ENCODE measurements at places on chromosomes 1 and 21.

DNA sequence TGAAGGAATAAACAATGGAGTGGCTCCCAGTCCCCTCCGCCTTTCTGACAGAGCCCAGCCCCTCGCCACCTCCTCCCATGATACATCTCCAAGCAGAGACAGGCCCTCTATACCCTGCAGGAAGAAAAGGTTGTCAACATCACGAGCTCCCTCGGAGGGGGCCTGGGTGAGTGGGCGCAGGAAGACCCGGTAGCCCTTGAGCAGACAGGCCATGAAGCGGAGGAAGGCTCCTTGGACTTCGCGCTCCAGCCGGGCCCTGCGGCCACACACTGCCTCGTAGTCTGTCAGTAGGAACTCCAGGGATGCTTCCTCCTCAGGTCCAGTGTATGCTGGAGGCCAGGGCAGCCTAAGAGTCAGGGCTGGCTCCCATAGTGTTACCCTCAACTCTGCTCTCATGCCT is 7.0 kb downstream of the DENND4B start:
- peaks cover 65% of the 10 kb centered on the region for H3K36me3 ChIP-seq
- H3K4me3 ChIP-seq = no peak overlapping the region
- no peaks in the 10 kb centered on the region for H3K27me3 ChIP-seq
- H3K27ac ChIP-seq = no peak overlapping the region
- H3K4me1 ChIP-seq = peaks cover 7% of the 10 kb centered on the region
- DNase-seq = no peak

GRCh38 chr1:172499636-172500141 is 33.3 kb upstream of the SUCO start:
- no peaks in the 10 kb centered on the region for H3K27me3 ChIP-seq
- no peak overlapping the region for H3K4me3 ChIP-seq
- DNase-seq = no peak
- no peaks in the 10 kb centered on the region for H3K36me3 ChIP-seq
- H3K4me1 ChIP-seq = peaks cover 10% of the 10 kb centered on the region

DNA sequence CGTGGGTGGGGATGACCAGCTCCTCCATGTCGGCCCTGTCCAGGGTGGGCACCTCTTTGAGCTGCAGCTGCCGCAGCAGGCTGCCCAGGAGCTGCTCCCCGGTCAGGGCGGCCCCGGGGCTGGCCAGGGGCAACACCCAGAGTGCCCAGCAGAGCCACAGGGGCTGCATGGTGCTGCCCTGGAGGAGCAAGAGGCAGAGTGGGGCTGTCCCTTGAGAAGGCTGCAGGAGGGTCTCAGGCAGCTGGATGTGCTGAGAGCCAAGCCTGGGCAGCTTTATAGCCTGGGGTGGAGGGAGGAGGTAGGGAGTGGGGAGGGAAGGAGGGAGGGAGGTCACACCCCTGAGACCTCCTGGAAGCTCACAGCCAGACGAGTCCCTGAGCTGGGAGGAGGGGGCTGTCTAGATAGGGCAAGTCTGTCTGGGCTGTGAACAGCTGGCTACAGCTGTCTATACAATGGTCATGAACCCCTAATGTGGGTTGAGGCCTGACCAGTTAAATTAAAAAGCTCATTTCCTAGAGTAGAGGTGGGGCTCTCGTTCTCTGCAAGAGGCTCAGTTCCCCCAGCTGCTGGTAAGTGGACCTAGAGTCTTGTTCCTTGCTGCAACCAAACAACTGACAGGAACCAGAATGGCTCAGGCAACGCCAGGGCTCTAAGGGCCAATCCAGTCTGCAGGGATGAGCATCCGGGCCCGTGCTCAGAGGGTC is at the start of gene LEFTY1:
TSS of gene LEFTY1 (minus strand) at position 249 of the 704 bp plus-strand sequence. CDS start at position 169, 80 bp downstream.
- no peak for DNase-seq
- H3K4me3 ChIP-seq = no peak within 1 kb of the TSS
- H3K4me1 ChIP-seq = no peaks in the 10 kb centered on the region
- no peaks in the 10 kb centered on the region for H3K36me3 ChIP-seq
- H3K27ac ChIP-seq = no peak within 1 kb of the TSS

GRCh38 chr1:151867321-151867720 is 13.8 kb upstream of the THEM5 start:
- H3K27ac ChIP-seq = no peak overlapping the region
- H3K27me3 ChIP-seq = no peaks in the 10 kb centered on the region
- no peaks in the 10 kb centered on the region for H3K4me1 ChIP-seq
- H3K4me3 ChIP-seq = no peak overlapping the region
- H3K36me3 ChIP-seq = no peaks in the 10 kb centered on the region
- DNase-seq = no peak

GRCh38 chr1:180586671-180587155 is 27.9 kb downstream of the OVAAL start:
- no peaks in the 10 kb centered on the region for H3K36me3 ChIP-seq
- H3K27ac ChIP-seq = no peak overlapping the region
- no peaks in the 10 kb centered on the region for H3K4me1 ChIP-seq
- no peaks in the 10 kb centered on the region for H3K27me3 ChIP-seq

GRCh38 chr1:45913183-45913683 is 109.8 kb downstream of the MAST2 start:
- peak overlapping the region; percentile 41 for H3K27ac ChIP-seq
- H3K36me3 ChIP-seq = no peaks in the 10 kb centered on the region
- no peak overlapping the region for H3K4me3 ChIP-seq
- no peaks in the 10 kb centered on the region for H3K27me3 ChIP-seq
- DNase-seq = peak; percentile 89
- peaks cover 10% of the 10 kb centered on the region for H3K4me1 ChIP-seq

DNA sequence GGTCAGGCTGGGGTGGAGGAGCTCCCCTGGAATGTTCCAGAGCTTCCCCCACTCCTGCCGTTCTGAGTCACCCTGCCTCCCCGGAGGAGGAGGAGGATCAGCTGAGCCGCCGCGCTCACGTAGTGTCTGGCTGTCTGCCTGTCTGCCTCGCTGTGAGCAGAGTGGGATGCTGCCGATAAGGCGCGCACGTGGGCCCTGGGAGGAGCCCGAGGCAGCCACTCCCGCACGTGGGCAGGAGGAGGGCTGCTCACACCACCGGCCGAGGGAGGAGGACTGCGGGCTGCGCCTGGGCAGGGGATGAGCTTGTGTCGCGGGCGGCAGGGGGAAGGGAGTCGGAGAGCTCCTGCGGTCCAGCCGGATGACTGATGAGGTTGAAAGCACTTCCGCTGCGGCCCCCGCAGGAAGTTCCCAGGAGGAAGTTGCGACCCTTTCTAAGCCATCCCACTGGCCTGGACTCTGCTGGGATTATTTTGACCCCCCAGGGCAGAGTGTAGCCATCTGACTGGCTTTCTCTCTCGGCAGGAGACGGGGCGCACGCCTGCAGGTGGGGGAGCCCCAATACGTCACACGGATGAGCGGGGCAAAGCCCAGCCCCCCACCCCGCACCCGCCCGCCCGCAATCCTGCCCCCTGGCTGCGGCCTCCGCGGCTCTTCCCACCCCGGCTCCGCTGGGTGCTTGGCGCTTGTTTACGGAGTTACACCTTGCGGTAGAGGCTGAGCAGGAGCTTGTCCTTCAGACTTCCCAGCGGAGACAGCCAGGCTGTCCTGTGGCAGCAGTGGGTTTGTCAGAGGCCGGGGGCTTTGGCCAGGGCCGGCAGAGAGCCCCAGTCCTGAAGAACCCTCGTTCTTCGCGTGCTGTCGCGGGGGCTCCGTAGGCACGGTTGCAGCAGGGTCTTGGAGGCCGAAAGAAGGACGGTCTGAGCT is 9.8 kb downstream of the PDXK start:
- peaks cover 82% of the 10 kb centered on the region for H3K4me1 ChIP-seq
- peak overlapping the region; percentile 53 for H3K4me3 ChIP-seq
- H3K27me3 ChIP-seq = no peaks in the 10 kb centered on the region
- no peak for DNase-seq
- H3K36me3 ChIP-seq = no peaks in the 10 kb centered on the region

- no peak overlapping the region for H3K4me3 ChIP-seq
- no peak for DNase-seq
- no peak overlapping the region for H3K27ac ChIP-seq
- H3K4me1 ChIP-seq = no peaks in the 10 kb centered on the region
- H3K36me3 ChIP-seq = no peaks in the 10 kb centered on the region
Measured at GRCh38 chr1:44433209-44433608, 28.2 kb downstream of the RNF220 start.

GRCh38 chr1:38179483-38179882 is 132.9 kb upstream of the POU3F1 start:
- H3K27me3 ChIP-seq = no peaks in the 10 kb centered on the region
- H3K4me1 ChIP-seq = no peaks in the 10 kb centered on the region
- H3K27ac ChIP-seq = no peak overlapping the region
- DNase-seq = no peak
- no peak overlapping the region for H3K4me3 ChIP-seq

DNA sequence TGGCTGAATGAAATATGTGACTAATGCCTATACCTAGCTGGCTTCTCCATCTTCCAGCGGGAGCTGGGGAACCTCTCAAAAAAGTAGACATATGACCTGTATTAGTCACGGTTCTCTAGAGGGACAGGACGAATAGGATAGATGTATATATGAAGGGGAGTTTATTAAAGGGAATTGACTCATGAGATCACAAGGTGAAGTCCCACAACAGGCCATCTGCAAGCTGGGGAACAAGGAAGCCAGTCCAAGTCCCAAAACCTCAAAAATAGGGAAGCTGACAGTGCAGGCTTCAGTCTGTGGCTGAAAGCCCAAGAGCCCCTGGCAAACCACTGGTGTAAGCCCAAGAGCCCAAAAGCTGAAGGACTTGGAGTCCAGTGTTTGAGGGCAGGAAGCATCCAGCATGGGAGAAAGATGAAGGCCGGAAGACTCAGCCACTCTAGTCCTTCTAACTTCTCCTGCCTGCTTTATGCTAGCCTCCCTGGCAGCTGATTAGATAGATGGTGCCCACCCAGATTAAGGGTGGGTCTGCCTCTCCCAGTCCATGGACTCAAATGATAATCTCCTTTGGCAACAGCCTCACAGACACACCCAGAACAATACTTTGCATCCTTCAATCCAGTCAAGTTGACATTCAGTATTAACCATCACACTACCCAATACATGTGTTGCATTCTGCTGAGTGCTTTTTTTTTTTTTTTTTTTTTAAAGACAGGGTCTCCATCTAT is 19.6 kb downstream of the OLIG1 start:
- H3K4me3 ChIP-seq = no peak overlapping the region
- no peaks in the 10 kb centered on the region for H3K27me3 ChIP-seq
- no peaks in the 10 kb centered on the region for H3K36me3 ChIP-seq
- H3K4me1 ChIP-seq = no peaks in the 10 kb centered on the region
- no peak overlapping the region for H3K27ac ChIP-seq

DNA sequence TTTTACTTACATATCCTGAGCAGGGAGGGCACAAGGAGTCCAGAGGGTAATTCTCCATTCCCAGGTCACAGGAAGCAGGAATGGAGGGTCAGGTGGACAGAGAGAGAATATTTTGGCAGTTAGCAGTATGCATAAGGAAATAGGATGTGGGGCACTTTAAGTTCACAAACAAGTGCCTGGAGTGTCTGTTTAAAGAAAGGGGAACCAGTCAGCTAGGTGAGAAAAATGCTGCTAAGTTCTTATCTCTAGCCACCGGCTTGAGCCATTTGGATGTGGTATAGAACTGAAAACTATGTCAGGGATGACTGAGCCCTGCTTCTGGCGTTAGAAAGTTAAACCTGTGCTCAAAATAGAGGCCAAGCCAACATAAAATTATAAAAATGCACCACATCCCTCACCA is 739.7 kb upstream of the NCAM2 start:
- no peaks in the 10 kb centered on the region for H3K4me1 ChIP-seq
- H3K36me3 ChIP-seq = no peaks in the 10 kb centered on the region
- no peaks in the 10 kb centered on the region for H3K27me3 ChIP-seq
- H3K27ac ChIP-seq = no peak overlapping the region
- DNase-seq = no peak
- H3K4me3 ChIP-seq = no peak overlapping the region

DNA sequence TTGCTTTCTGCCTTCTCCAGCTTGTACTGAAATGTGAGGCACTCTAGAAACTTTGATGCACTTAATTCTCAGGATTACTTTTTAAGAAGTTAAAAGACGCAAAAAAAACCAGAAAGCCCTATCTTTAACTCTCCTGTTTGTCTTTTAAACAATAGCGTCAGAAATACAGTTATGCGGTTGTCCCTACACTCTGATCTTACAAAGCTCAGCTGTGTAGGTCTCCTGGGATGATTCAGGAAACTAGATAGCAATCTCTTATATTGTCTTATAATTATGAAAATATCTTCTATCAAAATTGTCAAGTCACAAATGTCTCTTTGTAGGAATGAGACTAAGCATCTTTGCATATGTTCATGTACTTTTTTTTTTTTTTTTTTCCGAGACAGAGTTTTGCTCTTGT is 26.9 kb upstream of the RCAN3 start:
- no peaks in the 10 kb centered on the region for H3K27me3 ChIP-seq
- no peaks in the 10 kb centered on the region for H3K36me3 ChIP-seq
- H3K27ac ChIP-seq = no peak overlapping the region
- H3K4me3 ChIP-seq = no peak overlapping the region
- DNase-seq = no peak

DNA sequence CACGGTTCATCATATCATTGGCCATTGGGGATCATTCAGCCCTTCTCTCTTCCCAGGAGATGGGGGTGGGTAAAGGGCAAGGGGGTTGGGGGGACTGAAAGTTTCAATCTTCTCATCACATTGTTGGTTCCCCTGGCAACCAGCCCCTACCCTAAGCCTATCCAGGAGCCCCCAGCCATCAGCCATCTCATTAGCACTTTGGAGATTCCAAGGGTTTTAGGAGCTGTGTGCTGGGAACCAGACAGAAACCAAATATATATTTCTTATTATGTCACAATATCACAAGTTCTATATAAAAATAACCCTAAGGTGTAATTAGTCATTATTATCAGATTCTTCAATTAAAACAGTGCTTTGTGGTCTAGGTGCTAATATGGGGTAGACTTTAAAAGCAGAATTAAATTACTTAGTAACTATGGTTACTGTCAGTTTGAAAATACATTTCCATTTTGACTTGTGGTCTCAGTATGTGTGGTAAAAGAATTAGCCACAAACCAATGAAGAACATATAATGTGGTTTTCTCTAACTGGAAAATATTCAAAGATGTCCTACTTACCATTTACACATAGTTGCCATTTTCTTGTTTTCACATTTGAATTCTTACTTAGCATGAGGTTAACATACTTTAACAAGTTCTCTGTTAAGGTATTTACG is 28.1 kb downstream of the IL23R start:
- no peaks in the 10 kb centered on the region for H3K27me3 ChIP-seq
- no peak overlapping the region for H3K4me3 ChIP-seq
- no peak overlapping the region for H3K27ac ChIP-seq

- H3K36me3 ChIP-seq = no peaks in the 10 kb centered on the region
- no peak overlapping the region for H3K4me3 ChIP-seq
- H3K27me3 ChIP-seq = no peaks in the 10 kb centered on the region
Measured at GRCh38 chr1:57464756-57465155, 40.9 kb upstream of the DAB1 start.

DNA sequence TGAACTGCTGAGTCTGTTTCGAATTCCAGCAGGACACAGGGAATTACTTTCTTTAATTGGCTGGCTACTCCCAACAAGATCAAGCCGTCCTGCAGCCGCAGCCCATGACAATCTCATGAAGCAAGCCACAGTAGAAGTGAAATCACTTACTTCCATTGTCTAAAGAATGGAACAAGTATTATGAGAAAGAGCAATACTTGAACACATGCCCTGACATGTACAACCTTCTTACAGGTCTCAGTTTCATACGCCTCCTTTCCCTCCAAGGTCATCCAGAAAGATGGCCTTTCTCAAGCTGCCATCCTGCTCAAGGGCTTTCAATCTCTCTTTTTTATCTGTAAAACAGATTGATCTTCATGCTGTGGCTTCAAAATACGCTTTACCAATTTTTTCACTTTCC is 85.1 kb downstream of the PCSK9 start:
- peaks cover 87% of the 10 kb centered on the region for H3K36me3 ChIP-seq
- no peaks in the 10 kb centered on the region for H3K4me1 ChIP-seq
- H3K27me3 ChIP-seq = no peaks in the 10 kb centered on the region
- no peak overlapping the region for H3K27ac ChIP-seq

GRCh38 chr1:218945050-218945449 is 228.6 kb upstream of the LYPLAL1 start:
- DNase-seq = no peak
- H3K4me3 ChIP-seq = no peak overlapping the region

Data from vagina (tissue), 2 donors.